ENCODE measurements at places on chromosomes 1 and 21.
A peak's percentile ranks its signal among the peaks of the same experiment; 100 is the strongest.

GRCh38 chr1:225911191-225912130, 12.6 kb downstream of the PYCR2 start:
- DNase-seq = peak; percentile 73

DNA sequence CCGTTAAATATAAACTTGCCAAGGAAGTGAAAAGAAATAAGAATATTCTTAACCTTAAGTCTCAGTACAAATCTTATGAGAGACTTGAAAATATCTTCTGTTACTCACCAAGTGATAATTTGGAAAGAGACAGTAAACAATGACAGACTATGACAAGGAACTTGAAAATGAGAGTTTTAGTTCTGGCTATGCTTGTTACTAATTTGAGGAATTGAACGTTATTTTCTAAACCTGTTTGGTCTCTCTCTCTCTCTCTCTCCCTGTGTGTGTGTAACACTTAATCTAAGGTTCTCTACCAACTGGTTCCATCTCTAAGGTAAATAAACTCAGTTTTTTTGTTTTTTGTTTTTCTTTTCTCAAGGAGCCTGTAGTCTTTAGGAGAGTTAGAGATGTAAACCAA, 161.8 kb downstream of the AMY1C start:
- no peak for DNase-seq

DNA sequence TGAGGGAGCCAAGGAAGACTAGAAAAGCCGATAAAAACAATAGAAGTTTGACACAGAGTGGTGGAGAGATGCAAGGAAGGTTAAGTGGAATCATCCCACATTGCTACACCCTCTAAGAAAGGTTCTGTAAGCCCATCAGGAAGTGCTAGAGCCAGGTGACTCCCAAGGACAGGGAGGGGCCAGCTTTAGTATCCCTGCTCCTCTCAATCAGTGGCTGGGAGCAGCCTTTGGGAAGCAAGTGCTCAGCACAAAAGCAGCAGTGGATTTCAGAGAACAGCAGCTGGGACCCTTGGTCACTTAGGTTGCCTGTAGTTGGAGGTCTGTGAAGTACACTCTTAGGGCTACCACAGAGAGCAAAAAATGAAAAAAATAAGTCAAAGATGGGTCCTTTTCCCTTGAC, 42.5 kb downstream of the NME7 start:
- no peak for DNase-seq

DNA sequence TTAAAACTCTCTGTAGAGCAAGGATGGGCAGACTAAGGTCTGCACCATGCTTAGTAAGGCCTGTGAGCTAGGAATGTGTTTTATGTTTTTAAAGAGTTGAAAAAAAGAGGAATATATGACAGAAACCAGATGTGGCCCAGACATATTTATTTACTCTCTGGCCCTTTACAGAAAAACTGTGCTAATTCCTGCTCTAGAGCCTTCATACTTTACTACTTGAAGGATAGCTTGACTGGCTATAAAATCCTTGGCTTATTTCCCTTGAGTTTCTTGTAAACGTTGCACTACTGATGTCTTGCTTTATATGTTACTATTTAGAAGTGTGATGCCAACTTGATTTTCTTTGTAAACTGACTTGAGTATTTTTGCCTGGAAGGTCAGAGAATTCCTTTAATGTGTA, 33.5 kb downstream of the CTBS start:
- DNase-seq = no peak

- DNase-seq = no peak
Measured at GRCh38 chr1:36594023-36594422, 111.3 kb upstream of the CSF3R start.

- no peak for DNase-seq
Measured at GRCh38 chr1:182869241-182869666, 30.1 kb downstream of the DHX9 start.

DNA sequence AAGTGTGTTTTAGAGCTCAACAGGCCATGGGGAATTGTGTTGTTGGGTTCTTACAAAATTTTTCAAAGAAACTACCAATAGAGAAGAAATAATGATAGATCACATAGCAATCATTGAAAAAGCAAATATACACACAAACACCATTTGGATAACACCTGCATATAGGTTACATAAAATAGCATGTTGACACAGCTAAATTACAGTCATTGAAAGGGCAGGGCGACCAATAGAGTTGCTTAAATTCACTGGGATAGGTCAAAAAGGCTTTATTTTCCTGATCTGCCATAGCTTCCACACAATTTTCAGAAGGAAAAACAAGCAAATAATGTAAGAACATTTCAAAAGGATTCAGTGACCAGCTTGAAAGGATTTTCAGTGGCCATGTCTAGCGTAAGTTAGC, 57.9 kb upstream of the FGGY start:
- no peak for DNase-seq

GRCh38 chr1:20087668-20088067, 17.7 kb downstream of the PLA2G5 start:
- no peak for DNase-seq

DNA sequence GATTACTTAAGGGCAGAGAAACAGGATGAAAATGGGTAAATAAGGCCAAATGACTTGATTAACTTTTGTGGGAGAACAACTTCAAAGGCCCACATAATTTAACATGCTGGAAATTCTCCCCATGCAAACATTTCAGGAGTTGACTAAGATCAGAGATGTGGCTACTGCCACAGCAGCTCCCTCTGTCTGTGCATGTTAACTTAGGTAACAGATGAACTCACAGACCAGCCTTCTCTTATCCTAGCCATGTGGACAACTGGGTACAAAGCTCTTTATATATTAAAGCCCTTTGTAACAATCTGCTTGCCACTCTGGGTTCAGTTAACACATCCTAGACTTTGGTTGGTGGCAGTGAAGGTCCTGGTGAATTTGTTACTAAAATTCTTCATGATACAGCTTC, 33.2 kb downstream of the BEND5 start:
- DNase-seq = no peak

GRCh38 chr1:224482619-224483018, 48.0 kb upstream of the WDR26 start:
- DNase-seq = no peak

DNA sequence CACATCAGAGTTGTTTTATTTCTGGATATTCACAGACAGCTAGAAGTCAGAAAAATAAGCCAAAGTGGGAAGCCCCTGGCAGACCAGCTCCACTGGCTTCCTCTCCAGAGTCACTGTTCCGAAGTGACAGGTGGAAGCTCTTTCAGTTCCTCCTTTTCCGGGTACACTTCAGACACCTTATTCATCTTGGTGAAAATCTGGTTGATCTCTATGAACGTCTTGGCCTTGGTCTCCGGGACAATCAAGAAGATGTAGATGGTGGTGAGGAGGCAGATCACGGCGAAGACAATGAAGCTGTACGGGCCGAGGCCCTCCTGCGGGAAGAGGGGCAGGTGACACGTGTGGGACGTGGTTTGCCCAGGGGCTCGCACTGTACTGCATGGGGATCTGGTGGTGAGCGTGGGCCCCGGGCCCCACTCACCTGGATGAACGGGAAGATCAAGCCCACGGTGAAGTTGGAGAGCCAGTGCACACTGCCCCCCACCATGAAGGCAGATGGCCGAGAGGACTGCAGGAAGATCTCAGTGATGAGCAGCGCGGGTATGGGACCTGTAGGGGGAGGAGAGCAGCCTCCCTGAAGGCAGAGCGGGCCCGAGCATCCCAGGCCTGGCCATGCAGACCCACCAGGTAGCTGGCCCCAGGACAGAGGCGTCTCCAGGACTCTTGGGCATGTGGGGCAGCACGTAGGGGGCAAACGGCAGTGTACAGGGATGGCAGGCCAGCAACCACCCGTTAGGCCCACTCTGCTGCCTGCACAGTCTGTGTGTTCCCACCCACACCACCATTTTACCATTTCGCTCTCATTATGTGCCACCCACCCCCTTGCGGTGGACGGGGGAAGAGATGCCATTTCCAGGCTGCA, 11.5 kb upstream of the SLC2A7 start:
- no peak for DNase-seq

GRCh38 chr1:54167422-54168139, 14.8 kb upstream of the CDCP2 start:
- DNase-seq = no peak

- DNase-seq = no peak
Measured at GRCh38 chr21:37686991-37687810, 229.1 kb downstream of the KCNJ6 start.

- no peak for DNase-seq
Measured at GRCh38 chr1:231493421-231494185, 34.9 kb upstream of the TSNAX start.

DNA sequence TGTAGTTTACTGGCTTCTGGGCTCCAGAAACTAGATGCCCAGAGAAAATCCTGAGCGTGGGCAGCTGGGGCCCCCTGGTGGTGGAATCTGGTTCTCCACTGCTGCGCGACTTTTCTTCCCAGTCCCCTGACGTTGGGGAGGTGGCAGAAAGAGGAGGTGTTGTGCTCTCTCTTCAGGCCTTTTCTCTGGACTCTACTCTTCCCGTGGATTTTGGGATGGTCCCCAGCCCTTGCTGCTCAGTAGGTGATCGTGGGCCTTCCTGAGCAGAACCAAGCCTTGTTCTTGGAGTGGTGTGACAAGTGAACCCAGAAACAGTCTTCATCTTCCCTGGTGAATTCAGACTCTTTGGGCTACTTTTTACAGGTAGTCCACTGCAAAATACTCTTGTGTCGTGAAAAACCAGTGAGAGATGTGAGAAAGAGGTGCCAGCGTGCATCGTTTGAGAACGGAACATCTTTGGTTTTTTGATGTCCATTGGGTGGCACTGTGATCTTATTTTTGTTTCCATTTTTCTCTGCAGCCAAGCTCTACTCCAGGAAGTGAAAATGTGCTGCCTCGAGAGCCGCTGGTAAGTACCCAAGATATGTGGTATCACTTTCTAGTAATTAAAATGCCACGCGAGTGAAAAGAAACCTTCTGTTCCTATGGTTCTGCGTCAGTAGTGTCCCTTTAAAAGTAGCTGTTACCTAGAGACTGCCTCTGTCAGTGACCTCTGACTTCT, 20.2 kb downstream of the PEX14 start:
- DNase-seq = peak; percentile 82
